Endodermal cell (in vitro differentiated cells): ENCODE measurements at places on chromosomes 3 and 15.
A peak's percentile ranks its signal among the peaks of the same experiment; 100 is the strongest.

DNA sequence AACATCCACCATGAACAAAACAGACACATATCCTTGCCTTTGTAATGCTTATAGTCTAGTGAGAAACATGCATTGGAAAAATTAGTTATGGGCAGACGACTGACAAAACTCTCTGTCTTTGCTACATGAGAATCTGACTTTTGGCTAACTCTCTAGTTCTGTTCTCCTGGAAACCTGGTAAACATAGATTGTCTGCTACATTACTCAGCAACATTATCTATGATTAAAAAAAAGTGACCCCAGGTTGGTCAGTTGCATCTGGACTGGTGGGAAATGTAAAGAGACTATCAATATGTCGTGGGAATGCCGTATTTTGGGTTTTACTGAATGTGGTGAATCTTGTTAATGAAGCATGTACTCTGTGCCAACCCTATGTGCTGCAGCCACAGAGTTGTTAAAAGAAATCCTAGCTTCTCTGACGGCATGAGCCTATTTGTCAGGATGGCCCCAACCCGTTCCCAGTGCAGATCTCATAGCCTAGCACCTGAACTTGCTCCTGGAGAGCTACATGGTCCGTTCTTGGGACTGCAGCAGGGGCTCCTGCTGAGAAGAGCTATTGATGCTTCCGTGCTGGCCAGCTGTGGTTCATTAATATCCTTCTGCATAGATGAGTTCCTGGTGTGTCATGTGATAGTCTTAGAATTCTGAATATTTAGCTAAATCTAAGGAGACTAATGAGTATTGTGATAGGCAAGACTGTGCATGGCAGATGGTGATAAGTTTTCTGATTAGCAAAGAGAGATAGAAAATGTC is 311.7 kb upstream of the ZNF717 start:
- no peak for DNase-seq

DNA sequence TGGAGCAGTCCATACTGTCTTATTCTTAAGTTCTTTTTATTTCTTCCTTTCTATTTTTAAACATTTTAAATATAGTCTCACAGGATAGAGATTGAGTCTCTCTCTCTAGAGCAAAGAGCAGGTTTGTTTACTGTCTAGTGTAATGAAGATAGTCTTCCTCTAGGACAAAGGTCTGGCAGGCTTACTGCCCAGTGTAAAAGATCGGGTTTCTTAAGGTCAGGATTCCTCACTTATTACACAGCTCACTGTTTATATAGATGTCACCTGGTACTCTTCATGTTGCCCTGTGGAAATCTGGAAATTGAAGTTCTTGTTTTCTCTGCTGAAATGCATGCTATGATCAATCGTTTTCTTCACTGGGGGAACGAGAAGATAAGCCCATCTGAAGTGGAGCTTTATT is 76.0 kb downstream of the ZBBX start:
- DNase-seq: no peak

DNA sequence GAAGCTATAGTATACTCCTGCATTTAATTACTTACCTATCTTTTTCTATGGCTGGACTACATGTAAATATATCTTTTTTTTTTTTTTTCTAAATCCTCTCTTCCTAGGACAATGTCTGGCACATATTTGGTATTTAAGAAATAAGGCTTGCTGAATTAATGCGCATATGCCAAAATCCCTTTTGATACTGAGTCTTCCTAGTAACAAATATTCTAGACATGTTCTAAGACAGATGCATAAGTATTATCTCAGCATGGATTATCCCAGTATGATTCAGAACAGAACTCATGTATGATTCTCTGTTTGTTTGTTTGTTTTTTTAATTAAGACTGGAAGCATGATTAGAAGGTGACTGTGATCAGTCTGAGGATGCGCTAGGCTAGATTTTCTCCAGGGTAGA is 249.8 kb upstream of the ZNF717 start:
- DNase-seq: no peak

DNA sequence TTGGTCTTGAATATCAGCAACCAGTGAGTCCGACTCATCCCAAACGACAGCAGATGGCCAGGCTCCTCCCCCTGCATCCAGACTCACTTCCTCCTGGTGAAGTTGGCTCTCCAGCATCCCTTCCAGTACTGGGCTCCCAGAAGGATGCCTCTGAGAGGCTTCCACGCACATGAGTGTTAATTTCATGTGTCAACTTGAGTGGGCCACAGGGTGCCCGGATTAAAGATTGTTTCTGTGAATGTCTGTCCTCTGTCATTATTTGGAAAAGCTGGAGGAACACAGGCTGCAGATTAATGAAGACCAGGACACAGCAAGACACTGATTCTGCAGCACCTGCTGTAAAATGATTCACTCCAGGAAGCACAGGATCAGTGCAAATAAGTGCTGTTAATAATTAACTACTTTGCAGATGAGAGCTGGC is 99.8 kb downstream of the ATP10A start:
- DNase-seq: no peak

GRCh38 chr3:171452328-171452727 is 7.9 kb downstream of the TNIK start:
- DNase-seq: no peak

- peak; percentile 81 for DNase-seq
Measured at GRCh38 chr15:74906067-74906449, 593 bp downstream of the FAM219B start.
